ENCODE measurements at places on chromosomes 1 and 21. TPM values are rescaled to one million over a fixed set of nuclear protein-coding genes. Genes with fewer than 3 reads are reported as not detected.
A peak's percentile ranks its signal among the peaks of the same experiment; 100 is the strongest.

- H3K27ac ChIP-seq: no peak overlapping the region
- no peak overlapping the region for H3K4me3 ChIP-seq
- H3K4me1 ChIP-seq: no peaks in the 10 kb centered on the region
- DNase-seq: no peak
- H3K27me3 ChIP-seq: no peaks in the 10 kb centered on the region
Observed at GRCh38 chr1:20137604-20138003, 1.5 kb upstream of the PLA2G2F start.

DNA sequence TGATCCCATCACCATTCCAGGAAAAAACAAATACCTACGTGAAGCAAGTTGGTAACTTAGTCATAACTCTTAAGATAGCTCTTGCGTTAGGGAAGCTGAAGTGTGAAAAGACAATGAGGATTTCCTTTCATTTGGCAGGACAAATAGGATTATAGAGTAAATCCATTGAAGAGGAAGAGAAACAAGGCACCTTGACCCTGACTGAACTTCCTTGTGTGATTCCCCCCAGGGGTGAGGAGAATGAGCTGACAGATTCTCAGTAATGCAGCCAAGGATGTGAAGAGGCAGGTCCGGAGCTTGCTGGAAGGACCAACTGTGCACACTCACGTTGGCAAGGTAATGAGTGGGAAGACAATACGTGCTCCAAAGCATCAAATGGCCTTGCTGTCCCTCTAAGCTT, 55.0 kb upstream of the HMCN1 start:
- DNase-seq: no peak
- peaks cover 19% of the 10 kb centered on the region for H3K4me1 ChIP-seq
- H3K27me3 ChIP-seq: no peaks in the 10 kb centered on the region
- no peak overlapping the region for H3K27ac ChIP-seq
- H3K4me3 ChIP-seq: no peak overlapping the region
- no peaks in the 10 kb centered on the region for H3K36me3 ChIP-seq

GRCh38 chr1:110138956-110139355, 11.3 kb upstream of the SLC6A17 start:
- no peaks in the 10 kb centered on the region for H3K36me3 ChIP-seq
- no peaks in the 10 kb centered on the region for H3K27me3 ChIP-seq
- no peak for DNase-seq

GRCh38 chr1:160863061-160863773, 530 bp upstream of the CD244 start:
- no peak for DNase-seq
- no peaks in the 10 kb centered on the region for H3K4me1 ChIP-seq
- peak overlapping the region; percentile 69 for H3K27ac ChIP-seq
- H3K27me3 ChIP-seq: no peaks in the 10 kb centered on the region
- no peak overlapping the region for H3K4me3 ChIP-seq

- peak within 1 kb of the TSS; percentile 63 for H3K4me3 ChIP-seq
- peak; percentile 44 for DNase-seq
- H3K27ac ChIP-seq: no peak within 1 kb of the TSS
- peaks cover 3% of the 10 kb centered on the region for H3K27me3 ChIP-seq
Observed at GRCh38 chr21:31872452-31873274, at the start of gene HUNK. Gene HUNK, plus strand, starts transcription at chr21:31873020. Its CDS starts 655 bp downstream, at chr21:31873675.

- no peaks in the 10 kb centered on the region for H3K4me1 ChIP-seq
- DNase-seq: no peak
- H3K27ac ChIP-seq: no peak overlapping the region
- H3K27me3 ChIP-seq: peaks cover 5% of the 10 kb centered on the region
- H3K4me3 ChIP-seq: no peak overlapping the region
- H3K36me3 ChIP-seq: no peaks in the 10 kb centered on the region
Observed at GRCh38 chr1:29829448-29830344, 593.4 kb downstream of the PTPRU start.

The PSEN2 gene
- total RNA-seq: 35.3 TPM

The CFAP107 gene
- total RNA-seq: 5.2 TPM

The BCAR3 gene
- total RNA-seq: 26.4 TPM

The CNIH4 gene
- 63.6 TPM for total RNA-seq
